ENCODE measurements at places on chromosomes 2 and 18.

DNA sequence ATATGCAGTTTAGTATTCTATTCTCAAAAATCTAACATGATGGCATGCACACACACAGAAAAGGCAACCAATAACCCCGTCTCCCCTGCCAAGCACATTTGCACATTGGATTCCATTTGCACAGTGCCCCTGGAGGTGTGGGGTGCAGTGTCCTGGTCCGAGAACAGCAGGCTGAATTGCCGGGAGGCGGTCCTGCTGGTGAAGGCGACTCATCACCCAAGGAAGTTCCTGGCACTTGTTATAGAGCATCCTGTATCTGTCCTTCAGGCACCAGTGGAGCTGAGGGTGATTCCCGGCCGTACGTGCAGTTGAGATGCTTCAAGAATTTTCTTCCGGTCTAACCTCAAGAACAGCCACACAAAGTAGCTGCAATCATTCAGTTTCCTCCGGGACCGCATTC is 73.0 kb upstream of the RAB12 start:
- no peak for DNase-seq

GRCh38 chr18:45891806-45892205 is 66.3 kb downstream of the SIGLEC15 start:
- DNase-seq: no peak

GRCh38 chr2:212914392-212914791 is 237.0 kb downstream of the IKZF2 start:
- no peak for DNase-seq

GRCh38 chr2:106158871-106159270 is 35.2 kb downstream of the UXS1 start:
- no peak for DNase-seq

- DNase-seq: no peak
These were observed 99.7 kb upstream of the CD302 start for GRCh38 chr2:159897720-159898119.

DNA sequence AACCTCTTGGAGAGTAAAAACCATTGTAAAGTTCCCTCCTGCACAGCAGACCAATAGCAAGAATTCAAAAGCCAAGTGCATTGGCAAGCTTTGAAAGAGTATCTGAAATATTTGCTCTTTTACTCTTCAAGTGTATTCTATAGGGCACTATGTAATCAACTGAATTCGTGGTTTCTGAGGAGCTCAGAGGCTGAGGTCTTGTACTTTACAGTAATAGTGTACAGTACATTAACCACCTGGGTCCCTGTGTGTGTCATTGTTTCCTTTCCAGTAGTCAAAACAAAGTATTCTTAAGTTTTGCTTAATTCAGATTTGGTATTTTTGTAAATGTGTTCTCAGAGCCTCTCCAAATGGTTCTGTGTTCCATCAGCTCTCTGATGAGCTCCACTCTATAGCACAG is 769.7 kb downstream of the LRRTM4 start:
- no peak for DNase-seq

GRCh38 chr2:33509908-33510585 is 33.6 kb downstream of the RASGRP3 start:
- no peak for DNase-seq

DNA sequence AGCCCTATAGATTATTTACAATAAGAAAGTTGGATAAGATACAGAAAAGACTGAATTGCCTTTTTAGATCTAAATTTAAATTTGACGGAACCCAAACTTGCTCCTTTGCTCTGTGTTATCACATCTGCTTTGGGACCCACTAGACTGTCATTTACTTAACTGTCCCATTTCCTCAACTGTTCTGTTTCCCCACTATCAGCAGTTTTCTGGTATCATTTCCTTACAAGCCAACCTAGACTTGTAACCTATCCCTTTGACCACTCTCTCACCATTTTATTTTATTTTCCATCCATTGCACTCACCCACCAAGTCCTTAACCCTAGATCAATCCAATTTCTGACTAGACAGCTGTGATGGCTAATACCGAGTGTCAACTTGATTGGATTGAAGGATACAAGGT is 38.6 kb upstream of the CD28 start:
- no peak for DNase-seq

GRCh38 chr2:48069769-48070168 is 163.5 kb upstream of the FBXO11 start:
- no peak for DNase-seq

DNA sequence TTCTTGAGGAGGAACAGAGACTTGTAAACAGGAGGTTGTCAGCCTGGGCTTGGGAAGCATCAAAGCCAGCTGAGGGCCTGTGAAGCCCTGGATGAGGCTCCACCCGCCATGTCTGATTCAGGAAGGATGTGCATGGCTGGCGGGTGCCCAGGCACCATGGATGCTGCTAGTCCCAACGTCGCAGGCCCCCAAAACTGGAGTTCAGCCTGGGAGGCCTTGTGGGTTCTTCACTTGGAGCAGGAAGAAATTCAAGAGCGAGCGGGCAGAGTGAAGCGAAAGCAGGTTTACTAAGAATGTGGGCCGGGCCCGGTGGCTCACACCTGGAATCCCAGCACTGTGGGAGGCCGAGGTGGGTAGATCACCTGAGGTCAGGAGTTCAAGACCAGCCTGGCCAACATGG is 12.1 kb upstream of the PXDN start:
- DNase-seq: no peak

GRCh38 chr2:42125841-42126594 is 43.1 kb upstream of the EML4 start:
- DNase-seq: no peak

DNA sequence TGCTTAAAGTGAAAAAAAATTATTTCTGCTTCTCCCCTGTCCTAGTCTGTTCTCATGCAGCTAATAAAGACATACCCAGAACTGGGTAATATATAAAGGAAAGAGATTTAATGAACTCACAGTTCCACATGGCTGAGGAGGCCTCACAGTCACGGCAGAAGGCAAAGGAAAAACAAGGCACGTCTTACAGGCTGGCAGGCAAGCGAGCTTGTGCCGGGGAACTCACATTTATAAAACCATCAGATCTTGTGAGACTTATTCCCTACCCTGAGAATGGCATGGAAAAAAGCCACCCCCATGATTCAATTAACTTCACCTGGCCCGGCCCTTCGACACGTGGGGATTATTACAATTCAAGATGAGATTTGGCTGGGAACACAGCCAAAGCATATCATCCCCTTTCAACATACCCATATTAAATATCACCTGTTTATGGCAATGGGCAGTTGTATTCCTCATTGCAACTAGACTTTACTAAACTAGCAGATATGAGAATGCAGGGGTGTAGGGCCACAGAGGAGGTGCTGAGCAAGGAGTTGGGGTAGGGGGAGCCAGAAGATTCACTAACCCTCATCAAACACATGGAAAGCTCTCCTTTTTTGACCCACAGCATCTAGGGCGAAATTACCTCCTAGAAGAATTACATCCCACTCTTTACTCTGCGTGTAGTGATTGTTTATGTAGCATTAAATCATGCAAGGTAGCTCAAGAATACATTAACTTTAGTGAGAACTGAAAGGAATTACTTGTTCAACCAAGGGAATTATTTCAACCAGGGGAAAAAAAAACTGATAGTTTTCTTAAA is 183.3 kb upstream of the DOK6 start:
- DNase-seq: no peak

DNA sequence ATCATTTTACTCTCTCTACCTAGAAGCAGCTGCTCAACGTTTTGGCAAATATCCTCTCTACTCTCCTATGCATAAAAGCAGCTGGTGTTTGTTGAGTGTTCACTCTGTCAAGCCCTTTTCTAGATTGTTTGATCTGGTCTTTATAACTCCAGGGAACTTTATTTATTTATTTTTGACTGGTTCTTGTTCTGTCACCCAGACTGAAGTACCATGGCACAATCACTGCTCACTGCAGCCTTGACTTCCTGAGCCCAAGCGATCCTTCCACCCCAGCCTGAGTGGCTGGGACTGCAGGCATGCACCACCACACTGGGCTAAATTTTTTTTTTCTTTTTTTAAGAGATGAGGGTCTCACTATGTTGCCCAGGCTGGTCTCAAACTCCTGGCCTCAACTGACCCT is 12.7 kb downstream of the CATIP start:
- DNase-seq: no peak

GRCh38 chr2:216211614-216212145 is 102.5 kb downstream of the XRCC5 start:
- DNase-seq: no peak

Measured in putamen (tissue), 1 donor.